ENCODE measurements at places on chromosomes 4 and X.

GRCh38 chr4:97394653-97395052 is 748.6 kb downstream of the STPG2 start:
- no peak for DNase-seq

- no peak for DNase-seq
These were observed 28.6 kb upstream of the NFKB1 start for GRCh38 chr4:102472441-102473013.

GRCh38 chr4:138599965-138600364 is 357.8 kb upstream of the SLC7A11 start:
- DNase-seq: no peak

- DNase-seq: no peak
These were observed 172.7 kb downstream of the GPAT3 start for GRCh38 chr4:83708500-83709175.

- DNase-seq: peak; percentile 59
These were observed 1.0 kb upstream of the DAPP1 start for GRCh38 chr4:99815597-99816011.

DNA sequence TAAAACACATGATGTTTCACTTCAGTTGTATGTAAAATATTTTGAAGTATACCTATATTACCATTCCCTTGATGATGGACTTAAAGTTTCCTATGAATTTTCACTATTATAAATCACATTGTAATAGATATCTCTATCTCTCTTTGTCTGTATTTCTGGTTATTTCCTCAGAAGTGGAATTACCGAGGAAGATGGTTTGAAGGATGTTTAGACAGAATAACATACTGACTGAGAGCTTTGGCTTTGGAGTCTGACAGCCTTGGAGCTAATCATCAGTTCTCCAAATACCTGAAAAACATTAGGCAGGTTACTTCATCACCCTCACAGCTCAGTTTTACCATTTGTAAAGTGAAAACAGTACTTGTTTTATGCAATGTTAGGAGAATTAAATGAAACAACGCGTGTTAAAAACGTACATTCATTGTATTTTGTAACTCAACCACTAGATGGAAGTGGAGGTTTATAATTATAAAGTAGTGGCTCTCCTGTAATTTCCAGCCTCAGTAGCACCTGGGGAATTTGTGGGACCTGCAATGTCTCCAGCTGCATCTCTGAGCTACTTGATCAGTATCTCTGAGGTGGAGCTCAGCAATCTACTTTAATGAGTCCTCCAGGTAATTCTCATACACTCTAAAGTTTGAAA is 14.3 kb downstream of the JCHAIN start:
- DNase-seq: no peak

DNA sequence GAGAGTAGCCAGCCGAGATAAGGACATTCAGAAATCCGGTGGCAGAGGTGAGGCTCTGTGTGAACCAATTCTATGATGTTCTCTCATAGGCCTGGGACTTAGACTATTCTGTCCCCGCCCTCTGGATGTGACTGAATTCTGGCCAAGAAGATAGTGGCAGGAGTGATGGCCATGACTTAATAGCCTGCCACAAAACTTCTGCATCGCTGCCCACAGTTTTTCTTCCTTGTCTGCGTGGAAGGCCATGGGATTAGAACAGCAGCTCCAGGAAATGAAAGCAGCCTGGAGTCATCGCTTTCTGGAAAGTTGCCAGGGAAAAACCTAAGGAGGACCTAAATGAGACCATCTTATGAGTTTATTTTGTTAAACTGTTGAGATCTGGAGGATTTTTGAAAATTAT is 134.7 kb downstream of the F11 start:
- DNase-seq: no peak

- DNase-seq: peak; percentile 55
These were observed 98.5 kb upstream of the KLF3 start for GRCh38 chr4:38565271-38566199.

DNA sequence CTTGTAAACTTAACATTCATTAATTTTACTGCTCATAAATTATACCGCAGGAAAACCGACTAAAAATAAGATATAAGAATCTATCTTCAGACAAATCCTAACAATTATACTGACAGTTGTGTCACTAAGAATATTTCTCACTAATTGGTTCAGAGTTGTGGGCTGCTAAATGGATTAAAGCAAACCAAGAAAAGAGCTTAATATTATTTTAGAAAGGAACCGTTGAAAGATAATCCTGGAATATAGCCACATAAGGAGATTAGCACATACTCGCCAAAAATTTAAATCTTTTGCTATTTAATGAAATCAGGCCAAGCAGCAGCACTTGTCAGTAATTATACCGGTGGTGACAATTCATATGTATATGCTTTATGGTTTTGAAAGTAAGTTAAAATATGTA is 132.8 kb downstream of the SLIT2 start:
- DNase-seq: no peak
